ENCODE measurements at places on chromosomes 1 and 21.

GRCh38 chr21:34889320-34889675, 159.8 kb downstream of the RUNX1 start:
- DNase-seq: peak; percentile 56

DNA sequence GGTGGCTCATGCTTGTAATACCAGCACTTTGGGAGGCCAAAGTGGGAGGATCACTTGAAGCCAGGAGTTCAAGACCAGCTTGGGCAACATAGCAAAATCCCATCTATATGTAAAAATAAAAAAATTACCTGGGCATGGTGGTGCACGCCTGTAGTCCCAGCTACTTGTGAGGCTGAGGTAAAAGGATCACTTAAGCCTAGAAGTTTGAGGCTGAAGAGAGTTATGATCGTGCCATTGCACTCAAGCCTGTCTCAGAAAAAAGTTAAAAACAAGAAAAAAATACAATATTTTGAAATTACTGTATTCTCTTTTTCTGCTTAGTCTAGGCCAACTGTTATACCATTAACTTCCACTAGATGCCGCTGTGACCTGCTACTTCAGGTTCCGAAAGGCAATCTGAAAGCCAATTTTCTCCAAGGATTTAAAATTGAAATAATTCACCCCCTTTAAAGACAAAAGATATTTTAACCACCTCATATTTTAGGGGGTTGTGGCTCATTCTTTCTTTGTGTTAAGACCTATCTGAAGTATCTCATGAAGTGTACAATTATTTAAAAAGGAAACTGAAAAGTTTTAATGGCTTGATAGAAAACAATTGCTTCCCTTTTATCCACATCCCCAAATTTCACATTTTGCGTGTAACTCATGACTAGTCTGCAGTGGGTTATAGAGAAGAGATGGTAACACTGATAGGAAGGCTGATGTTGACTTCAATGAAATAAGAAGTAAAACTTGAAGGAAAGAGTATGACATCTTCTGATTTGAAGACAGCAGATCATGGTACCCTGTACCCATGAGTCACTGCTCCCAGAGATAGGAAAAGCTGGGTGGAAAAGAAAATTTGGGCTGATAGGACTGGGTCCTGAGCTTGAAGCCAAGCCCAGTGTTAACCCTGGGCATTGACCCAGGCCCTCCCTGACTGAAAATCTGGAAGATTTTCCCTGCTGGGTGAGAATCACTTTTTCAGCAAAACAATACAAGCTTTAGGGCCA, 24.4 kb upstream of the CLDN14 start:
- DNase-seq: peak; percentile 56

- no peak for DNase-seq
Observed at GRCh38 chr1:14415396-14415795, 183.1 kb upstream of the KAZN start.

- DNase-seq: no peak
Observed at GRCh38 chr1:69711190-69711930, 143.6 kb downstream of the LRRC7 start.

- DNase-seq: no peak
Observed at GRCh38 chr1:33336580-33336979, 15.7 kb upstream of the A3GALT2 start.

- no peak for DNase-seq
Observed at GRCh38 chr1:103265551-103265950, 157.2 kb upstream of the COL11A1 start.

DNA sequence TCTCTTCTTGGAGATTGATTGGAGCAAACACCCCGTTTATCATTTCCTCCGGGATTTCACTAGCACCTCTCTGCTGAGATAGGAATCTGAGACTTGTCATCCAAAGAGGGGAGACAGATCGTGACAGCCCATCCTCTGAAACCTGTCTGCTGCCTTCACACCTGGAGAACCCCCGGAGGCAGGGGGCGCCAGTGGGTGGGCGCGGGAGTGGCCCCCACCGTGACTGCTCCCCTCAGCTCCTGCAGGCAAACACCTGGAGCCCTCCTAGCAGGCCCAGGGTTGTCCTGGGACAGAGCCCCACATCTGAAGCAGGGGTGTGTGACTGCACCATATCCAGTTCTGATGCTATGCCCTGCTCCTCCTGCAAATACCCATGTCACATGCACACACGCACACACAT, 209.5 kb upstream of the POU3F1 start:
- no peak for DNase-seq

Data from activated CD8-positive, alpha-beta T cell treated with anti-CD3 and anti-CD28 coated beads, Interleukin-2, amount 10 ng/mL, durations not matched to agents 7 days and 5 days (primary cell).